ENCODE measurements at places on chromosomes 4 and X.

GRCh38 chr4:145482209-145483037 is 770 bp downstream of the SMAD1 start:
- DNase-seq, result peak; percentile 68

GRCh38 chrX:154411981-154412340 is 622 bp downstream of the TAFAZZIN start:
- peak; percentile 73 for DNase-seq

DNA sequence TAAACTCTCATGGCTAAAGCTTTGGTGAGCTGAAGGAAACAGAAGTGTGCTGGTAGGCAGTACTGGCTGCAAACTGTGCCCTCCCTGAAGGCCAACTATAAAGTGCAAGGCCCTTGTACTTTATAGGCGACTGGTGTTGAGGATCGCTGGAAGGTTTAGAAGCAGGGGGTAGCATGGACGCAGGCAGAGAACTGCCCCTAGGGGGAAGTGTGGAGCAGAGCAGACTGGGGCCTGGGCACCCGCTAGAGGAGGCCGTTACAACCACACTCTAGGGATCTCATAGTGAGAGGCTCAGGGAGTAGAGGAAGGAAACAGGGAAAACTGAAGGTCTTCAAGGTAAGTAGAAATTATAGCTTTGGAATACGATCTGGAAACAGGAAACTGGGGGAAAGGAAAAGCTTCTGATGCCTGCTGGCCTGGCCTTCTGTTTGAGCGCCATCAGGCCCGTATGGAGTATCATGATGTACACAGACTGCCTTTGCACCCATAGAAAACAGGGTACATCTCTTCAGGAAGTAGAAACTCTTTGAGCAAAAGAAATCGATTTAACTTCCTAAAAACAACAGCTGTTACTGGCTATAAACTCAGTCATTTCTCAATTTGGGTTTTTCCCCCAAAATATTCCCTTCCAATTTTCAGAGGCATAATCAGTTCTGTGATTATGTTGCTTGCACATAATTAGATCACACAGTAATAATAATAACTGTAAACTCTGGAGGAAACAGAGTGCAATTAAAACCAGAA is 23.9 kb upstream of the TMSB4X start:
- peak; percentile 90 for DNase-seq

DNA sequence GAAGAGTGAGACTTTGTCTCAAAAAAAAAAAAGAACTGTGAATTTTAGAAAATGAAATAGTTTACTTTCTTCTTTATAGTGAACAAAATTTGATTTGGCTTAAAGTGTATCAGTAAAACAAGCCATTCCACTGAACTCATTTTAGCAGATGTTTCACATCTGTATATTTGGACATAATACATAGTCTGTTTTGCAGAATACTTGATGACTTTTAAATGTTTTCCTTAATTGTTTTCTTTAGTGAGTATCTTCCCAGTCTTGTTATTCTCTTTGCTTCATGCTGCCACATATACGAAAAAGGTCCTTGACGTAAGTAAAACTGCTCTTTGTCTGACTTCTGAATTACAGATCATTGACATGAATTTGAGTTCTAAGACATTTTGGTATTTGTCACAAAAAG is 8.3 kb downstream of the TMEM33 start:
- no peak for DNase-seq

DNA sequence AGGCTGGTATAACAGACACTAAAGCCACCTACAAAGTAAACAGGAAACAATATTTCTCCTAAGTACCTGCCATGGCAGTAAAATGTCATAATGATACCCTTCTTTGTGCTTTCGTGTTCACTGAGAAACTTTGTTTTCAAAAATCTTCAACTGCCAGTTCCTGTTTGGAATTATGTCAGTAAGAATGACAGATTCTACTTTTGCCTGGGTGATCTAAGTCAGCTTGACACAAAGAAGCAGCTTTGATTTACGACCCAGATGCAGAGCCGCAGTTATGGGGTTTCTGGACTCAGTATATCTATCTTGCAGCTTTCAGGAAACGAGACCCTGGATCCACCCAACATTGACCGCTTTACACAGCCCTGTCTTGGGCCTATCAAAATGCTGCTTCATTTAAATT is 71.2 kb downstream of the SNX25 start:
- peak; percentile 51 for DNase-seq

DNA sequence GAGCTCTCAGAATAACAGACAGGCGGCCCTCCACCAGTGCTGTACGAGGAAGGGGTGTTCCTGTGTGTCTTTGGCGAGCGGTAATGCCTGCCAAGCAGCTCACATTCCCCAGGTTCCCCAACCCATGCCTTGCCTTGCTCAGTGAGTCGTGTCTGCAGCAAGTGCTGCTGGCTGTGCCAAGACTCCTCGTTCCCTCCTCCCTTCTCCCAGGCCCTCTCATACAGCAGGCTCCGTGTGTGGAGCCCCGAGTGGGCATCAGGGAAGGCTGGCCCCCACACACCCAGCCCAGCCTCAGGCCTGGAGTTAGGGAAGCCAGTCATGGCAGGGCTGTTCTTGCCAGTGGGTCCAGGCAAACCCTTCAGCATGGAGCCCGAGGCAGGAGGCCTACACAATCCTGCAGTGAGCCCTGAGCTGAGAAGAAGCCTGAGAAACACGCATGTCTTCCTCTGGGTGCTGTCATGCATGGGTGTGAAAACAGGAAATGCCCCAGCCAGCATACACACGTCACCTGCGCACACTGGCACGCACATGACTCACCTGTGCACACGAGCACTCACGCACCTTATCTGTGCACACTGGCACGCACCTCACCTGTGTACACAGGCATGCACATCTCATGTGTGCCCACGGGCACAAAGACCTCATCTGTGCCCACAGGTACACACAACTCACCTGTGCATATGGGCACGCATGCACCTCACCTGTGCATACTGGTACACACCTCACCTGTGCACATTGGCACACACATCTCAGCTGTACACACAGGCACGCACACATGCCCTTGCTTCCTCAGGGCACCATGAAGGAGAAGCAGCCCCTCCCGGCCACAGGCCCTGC is 238.7 kb downstream of the DHRSX start:
- no peak for DNase-seq

DNA sequence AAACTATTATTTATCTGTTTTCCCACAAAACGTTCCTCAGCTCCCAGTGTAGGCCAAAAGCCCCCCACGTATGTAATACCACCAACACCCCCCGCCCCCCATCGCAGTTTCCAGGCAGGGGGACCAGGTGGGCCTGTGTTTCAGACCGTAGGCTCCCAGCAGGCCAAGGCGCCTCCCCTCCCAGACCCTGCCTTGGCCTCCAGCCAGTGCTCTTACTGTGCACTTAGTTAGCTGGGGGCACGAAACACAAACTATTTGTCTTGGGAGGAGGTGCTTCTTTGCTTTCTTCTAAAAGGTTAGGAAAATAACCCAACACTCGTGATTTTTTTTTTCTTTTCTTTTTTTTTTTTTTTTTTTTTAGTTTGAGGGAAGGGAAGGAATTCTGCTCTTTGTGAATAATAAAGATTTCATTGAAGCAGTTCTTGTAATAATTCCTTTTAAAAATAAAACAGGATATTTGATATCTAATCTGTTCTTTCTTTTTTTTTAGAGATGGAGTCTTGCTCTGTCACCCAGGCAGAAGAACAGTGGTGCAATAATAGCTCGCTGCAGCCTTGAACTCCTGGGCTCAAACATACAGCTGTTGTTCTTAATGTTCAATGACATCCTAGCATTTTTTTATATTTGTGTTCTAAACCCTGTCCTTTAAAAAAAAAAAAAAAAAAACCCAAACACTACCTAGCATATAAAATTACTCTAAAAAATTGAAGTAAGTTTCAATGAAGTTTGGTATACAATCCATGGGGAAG is 83.0 kb upstream of the CLDN34 start:
- DNase-seq, result no peak

DNA sequence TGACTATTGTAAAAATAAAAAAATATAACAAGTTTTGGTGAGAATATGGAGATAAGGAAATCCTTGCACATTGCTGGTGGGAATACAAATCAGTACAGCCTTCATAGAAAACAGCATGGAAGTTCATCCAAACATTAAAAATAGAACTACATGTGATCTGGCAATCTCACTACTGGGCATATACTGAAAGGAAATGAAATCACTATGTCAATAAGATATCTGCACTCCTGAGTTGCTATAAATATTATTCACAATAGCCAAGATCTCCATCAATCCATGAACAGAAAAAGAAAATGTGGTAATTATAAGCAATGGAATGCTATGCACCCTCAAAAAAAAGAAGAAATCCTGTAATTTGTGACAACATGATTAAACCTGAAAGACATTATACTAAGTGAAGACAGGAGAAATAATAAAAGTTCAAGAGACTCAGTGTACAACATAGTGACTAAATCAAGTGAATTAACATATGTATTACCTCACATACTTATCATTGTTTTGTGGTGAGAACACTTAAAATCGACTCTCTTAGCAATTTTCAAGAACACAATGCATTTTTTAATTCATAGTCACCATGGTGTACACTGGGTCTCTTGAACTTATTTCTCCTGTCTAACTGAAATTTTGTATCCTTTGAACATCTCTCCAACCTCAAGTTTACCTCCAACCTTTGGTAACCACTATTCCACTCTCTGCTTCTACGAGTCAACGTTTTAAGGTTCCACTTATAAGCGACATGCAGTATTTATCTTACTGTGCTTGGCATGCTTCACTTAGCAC is 1703.7 kb upstream of the AGA start:
- no peak for DNase-seq

GRCh38 chr4:83320548-83320947 is 14.1 kb downstream of the HPSE start:
- no peak for DNase-seq

DNA sequence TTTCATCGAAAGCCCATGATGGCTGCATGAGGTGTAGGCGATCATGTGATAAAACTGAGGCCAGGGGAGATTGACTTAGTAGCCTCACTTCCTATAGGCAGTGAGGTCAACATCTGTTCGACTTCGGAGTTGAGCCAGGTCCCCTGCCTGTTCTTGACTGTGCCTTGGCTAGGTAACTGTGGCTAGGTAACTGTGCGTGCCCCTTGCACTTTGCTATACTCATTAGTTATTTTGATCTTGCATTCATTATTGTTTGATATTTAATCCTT is 55.0 kb downstream of the CLDN34 start:
- DNase-seq, result no peak

- no peak for DNase-seq
Observed at GRCh38 chr4:143411527-143412419, 75.1 kb downstream of the GAB1 start.

DNA sequence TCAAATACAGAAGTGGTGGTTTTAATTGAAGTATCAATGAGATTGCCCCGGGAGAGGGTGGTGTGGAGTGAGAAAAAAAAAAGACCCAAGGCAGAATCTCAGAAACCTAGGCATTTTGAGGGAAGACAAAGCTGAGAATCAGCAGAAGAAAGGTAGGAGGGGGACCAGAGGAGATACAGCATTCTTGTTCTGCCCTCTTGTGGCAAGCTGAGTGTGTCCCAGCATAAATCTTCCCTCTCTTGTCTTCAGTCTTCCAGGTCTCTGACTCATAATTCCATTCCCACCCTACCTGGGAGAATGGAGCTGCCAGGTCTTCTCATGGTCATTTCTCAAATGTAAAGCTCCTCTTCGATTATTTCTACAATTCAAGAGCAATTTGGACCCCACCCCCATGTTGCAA is 32.7 kb upstream of the MAGED1 start:
- DNase-seq, result peak; percentile 0

DNA sequence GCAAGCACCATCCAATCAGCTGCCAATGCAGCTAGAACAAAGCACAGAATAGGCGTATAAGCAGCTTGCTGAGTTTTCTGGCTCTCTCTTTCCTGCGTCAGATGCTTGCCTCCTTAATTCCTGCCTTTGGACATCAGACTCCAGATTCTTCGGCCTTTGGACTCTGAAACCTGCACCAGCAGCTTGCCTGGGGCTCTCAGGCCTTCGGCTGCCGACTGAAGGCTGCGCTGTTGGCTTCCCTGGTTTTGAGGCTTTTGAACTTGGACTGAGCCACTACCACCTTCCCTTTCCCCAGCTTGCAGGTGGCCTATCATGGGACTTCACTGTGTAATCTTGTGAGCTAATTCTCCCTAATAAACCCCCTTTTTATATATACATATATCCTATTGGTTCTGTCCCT is 6.1 kb downstream of the TMEM192 start:
- no peak for DNase-seq

GRCh38 chr4:145881576-145881975 is 57.0 kb downstream of the ZNF827 start:
- DNase-seq, result no peak

DNA sequence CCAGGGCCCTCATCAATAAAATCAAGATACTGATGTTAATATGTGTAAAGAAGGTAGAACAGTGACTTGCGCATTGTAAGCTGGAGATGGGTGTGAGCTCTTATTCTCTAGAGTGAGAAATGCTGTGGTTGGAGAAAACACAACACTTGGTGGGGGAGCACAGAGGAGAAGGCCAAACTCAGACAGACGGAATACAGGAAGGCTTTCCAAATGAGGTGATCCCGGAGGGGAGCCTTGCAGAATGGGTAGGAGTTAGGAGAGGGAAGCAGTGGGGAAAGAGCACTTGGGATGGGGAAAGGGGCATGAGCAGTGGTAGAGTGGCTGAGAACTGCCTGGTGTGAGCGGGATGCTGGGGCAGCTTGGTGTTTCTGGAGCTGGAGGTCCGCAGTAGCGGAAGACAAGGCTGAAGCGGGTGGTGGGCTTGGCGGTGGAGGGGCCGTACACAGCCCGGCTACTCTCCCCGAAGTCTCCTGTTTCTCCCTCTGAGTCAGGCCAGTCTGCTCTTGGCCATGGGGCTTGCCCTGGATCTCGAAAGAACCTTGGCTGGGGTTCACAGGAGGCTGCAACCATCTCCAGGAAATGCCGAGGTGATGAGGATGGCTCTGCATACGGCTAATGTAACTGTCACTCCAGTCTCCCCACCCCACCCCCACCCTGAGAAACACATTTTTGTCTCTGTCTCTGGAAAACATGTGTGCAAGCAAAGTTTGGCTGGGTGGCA is 11.3 kb upstream of the PLAC1 start:
- DNase-seq, result no peak

GRCh38 chr4:176444741-176445140 is 125.0 kb downstream of the SPCS3 start:
- no peak for DNase-seq

GRCh38 chr4:135515295-135515694 is 1313.7 kb upstream of the PABPC4L start:
- DNase-seq, result no peak

- peak; percentile 63 for DNase-seq
Observed at GRCh38 chr4:110268352-110268751, 69.9 kb upstream of the ELOVL6 start.

- DNase-seq, result no peak
Observed at GRCh38 chr4:105472871-105473323, 965 bp downstream of the PPA2 start.

- no peak for DNase-seq
Observed at GRCh38 chr4:176320976-176321361, 1.2 kb downstream of the SPCS3 start.

DNA sequence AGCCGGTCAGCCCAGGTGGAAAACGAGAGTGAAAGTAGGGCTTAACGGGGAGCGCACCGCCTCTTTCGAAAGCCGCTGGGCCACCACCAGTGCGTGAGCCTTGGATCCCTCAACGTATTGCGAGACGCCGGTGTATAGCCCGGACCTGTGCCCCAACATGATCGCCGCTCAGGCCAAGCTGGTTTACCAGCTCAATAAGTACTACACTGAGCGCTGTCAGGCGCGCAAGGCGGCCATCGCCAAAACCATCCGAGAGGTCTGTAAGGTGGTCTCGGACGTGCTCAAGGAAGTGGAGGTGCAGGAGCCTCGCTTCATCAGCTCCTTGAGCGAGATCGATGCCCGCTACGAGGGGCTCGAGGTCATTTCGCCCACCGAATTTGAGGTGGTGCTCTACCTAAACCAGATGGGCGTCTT is 929 bp downstream of the MAB21L2 start:
- DNase-seq, result no peak

- no peak for DNase-seq
Observed at GRCh38 chr4:81756042-81756441, 284.3 kb upstream of the RASGEF1B start.

All from GM12865 (cell line).